ENCODE measurements at places on chromosomes 13 and 19. TPM values are rescaled to one million over a fixed set of nuclear protein-coding genes. Genes with fewer than 3 reads are reported as not detected.

The ARRDC5 gene
- total RNA-seq = not detected

The FBXO17 gene
- total RNA-seq = 15.7 TPM

The MEIS3 gene
- 0.29 TPM for total RNA-seq

The SMIM44 gene
- not detected for total RNA-seq

The ATP8A2 gene
- total RNA-seq = under 0.01 TPM

The EXOC3L2 gene
- 1.6 TPM for total RNA-seq

The DENND1C gene
- total RNA-seq = not detected

The ZNF382 gene
- total RNA-seq = 7.5 TPM

The SIGLECL1 gene
- not detected for total RNA-seq

Data from vein endothelial cell (primary cell).